Cardiac septum (tissue), 1 donor: ENCODE measurements at places on chromosomes 7 and 10. TPM values are rescaled to one million over a fixed set of nuclear protein-coding genes. Genes with fewer than 3 reads are reported as not detected.

CCDC172 gene
- total RNA-seq: not detected

MARCHF5 gene
- 32.1 TPM for total RNA-seq

PTPRN2 gene
- 0.92 TPM for total RNA-seq

PLPP4 gene
- 0.27 TPM for total RNA-seq

CTAGE15 gene
- total RNA-seq: not detected

TRIM50 gene
- total RNA-seq: not detected
